ENCODE measurements at places on chromosomes 1 and 21. TPM values are rescaled to one million over a fixed set of nuclear protein-coding genes. Genes with fewer than 3 reads are reported as not detected.

The MCOLN3 gene
- not detected for total RNA-seq

The ASCL5 gene
- total RNA-seq: not detected

The INSRR gene
- total RNA-seq: not detected

The ETV3L gene
- not detected for total RNA-seq

The DNAJC6 gene
- 6.2 TPM for total RNA-seq

The NTMT2 gene
- not detected for total RNA-seq

The SH2D1B gene
- not detected for total RNA-seq

The F13B gene
- not detected for total RNA-seq

The BEND5 gene
- not detected for total RNA-seq

The SLFNL1 gene
- total RNA-seq: 2.0 TPM

The PGLYRP4 gene
- total RNA-seq: not detected

The TMOD4 gene
- total RNA-seq: not detected

The RUNX3 gene
- total RNA-seq: not detected

The KCNJ6 gene
- under 0.01 TPM for total RNA-seq

The HES4 gene
- total RNA-seq: 3.9 TPM

The DCDC2B gene
- total RNA-seq: not detected

The LCE2A gene
- total RNA-seq: 0.79 TPM

The OR2L13 gene
- not detected for total RNA-seq

The CCDC27 gene
- total RNA-seq: not detected

The PEAR1 gene
- 3.3 TPM for total RNA-seq

The VHLL gene
- not detected for total RNA-seq

The HDGF gene
- 194 TPM for total RNA-seq

The OR2L8 gene
- total RNA-seq: 0.39 TPM

The KRTAP7-1 gene
- total RNA-seq: not detected

The DENND1B gene
- 28.7 TPM for total RNA-seq

The SPATC1L gene
- total RNA-seq: 15.7 TPM

The C8A gene
- not detected for total RNA-seq

The TAGLN2 gene
- 1,244 TPM for total RNA-seq

The FCN3 gene
- total RNA-seq: not detected

The RBBP4 gene
- 96.4 TPM for total RNA-seq

The FAAH gene
- total RNA-seq: 10.5 TPM

The MPZ gene
- total RNA-seq: 0.33 TPM
